ENCODE measurements at places on chromosomes 4 and X.

DNA sequence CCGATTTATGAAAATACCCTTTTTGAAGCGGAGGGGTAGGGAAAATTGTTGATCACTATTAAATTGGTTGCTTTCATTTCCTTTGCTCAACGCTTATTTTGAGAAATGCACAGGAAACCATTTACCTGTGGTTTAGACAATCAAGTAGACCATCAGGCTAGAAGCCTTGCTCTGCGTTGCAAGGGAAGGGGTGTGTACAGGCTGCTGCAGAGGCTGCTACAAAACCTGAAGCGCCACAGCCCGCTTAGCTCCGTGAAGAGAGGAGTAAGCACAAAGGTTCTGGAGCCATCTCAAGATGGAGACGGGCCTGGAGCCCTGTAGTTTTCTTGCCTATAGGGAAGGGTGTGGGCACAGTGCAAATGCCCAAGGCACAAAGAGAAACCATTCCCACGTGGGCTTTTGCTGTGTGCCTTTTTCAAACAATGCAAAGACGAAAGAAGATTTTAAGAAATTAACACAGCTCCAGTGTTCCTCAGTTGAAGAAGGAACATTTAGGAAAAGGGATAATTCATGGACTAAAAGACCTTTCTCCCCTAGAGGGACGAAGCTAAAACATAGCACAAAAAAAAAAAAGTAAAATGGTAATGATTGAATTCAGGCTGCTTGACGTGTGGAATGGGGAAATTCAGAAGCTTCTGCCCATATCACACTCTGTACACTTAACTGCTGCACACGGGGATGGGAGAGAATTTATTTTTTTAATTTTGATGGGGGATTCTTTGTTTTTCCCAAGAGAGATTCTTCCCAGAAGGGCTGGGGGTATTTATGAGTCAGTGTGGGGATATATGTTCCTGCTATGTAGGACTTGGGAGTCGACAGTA, 3.5 kb downstream of the TMSB4X start:
- no peak for DNase-seq

DNA sequence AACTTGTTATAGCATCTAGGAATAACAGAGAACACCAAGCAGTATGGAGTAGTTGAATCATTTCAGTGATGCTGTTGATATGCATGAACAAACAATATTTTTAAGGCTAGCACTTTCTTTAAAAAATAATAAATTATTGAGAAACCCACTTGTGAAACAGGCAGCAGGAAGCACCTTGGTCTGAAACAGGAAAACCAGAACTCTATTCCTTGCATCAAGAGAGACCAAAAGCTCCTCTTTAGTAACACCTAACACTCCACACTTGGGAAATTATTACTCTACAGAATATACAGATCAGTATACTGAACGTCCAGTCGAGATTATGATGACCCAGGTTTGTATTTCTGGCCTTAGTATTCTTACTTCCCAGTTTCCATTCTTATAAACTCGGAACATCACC, 129.0 kb downstream of the ARAP2 start:
- DNase-seq, result no peak

DNA sequence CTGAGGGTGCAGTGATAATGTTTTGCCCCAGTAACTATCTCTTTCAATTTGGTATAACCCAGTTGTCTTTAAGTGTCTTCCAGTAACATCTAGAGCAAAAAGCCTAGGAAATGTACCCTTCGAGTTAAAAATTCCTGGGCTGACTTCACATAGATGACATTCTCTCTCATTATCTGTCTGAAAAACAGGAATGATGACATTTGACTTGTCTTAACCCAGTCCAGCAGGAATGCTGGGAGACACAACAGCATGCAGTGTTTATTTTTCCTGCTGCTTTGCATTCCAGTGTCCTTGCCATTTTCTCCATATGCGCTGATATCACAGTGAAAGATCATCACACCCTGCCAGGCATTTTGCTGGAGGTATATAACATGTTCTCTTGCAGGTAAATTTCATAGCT, 130.0 kb downstream of the SOWAHB start:
- no peak for DNase-seq

DNA sequence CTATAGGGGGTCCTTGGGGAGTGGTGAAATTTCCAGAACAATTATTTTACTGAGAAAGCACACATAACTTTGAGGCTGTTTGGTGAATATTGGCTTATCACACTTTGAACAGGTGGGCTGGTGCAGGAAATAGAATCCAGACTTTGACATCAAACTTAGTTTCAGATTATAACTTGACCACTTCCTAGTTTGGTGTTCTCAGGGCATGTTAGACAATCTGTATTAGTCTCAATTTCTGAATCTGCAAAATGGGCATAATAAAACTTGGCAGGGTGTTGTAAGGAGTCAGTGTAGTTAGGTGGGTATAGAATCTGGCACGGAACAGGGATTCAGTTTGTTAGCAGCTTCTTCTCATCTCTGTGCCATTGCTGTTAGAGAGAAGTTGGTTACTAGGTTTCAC, 43.3 kb upstream of the MBNL3 start:
- DNase-seq, result no peak

GRCh38 chrX:46446727-46447378, 98.4 kb downstream of the ZNF674 start:
- DNase-seq, result peak; percentile 75

DNA sequence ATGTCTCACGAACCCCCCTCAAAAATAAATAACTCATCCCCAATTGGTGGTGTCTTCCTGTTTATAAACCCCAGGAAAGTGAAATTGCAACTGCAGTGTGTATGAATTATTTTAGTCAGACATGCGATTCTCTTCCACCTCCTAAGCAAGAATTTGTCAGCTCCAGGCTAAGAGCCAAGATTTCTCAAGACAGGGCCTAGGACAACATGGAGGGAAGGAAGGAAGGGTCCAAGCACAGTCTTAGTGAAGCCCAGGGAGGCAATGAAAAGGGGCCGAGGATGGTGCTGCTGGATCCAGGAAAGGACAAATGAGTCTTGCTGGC, 20.0 kb downstream of the SH3KBP1 start:
- no peak for DNase-seq

DNA sequence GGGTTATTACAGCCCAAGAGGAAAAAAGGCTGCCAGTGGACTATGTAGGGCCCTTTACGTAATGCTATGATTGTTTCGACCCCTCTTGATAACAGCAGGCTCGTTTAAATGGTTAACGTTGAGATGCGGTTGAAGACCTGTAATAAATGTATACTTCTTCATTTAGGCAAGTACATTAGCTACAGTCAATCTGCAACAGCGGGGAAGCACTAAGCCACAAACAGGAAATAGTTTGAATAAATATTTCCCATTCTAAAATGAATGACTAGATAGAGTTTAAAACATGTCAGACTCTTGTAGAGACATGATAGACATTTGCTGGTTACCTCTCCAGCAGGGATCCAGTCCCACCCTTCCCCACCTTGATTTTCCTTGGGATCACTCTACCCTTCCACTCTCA, 38.1 kb upstream of the STIM2 start:
- no peak for DNase-seq

GRCh38 chr4:48343035-48343434, 1.7 kb downstream of the SLAIN2 start:
- DNase-seq, result no peak

GRCh38 chr4:95256108-95256835, 292.5 kb downstream of the UNC5C start:
- no peak for DNase-seq

DNA sequence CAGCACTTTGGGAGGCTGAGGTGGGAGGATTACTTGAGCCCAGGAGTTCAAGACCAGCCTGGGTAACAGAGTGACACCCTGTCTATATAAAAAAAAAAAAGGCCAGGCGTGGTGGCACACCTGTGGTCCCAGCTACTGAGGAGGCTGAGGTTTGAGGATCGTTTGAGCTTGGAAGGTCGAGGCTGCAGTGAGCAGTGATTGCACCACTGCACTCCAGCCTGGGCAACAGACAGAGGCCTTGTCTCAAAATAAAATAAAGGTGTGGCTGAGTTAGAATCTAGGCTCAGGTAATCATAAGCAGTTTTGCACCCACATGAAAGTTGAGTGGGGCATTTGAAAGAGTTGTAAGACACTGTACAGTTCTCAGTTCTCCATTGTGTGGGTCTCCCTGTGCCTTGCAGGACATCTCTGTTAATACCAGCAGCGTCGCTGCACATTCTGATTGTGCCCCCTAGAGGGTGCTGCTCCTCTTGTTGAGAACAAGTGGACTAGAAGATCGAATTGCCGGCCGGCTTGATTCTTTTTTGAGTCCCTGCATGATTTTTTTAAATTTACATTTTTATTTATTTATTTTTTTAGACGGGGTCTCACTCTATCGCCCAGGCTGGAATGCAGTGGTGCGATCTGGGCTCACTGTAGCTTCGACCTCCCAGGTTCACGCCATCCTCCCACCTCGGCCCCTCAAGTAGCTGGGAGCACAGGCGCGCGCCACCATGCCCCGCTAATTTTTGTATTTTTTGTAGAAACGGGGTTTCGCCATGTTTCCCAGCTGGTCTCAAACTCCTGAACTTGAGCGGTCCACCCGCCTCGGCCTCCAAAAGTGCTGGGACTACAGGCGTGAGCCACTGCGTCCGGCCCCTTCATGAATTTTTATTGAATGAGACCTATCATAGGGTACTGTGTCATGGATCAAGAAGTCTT, 73.6 kb upstream of the RBMX start:
- no peak for DNase-seq

Data from activated CD8-positive, alpha-beta memory T cell treated with anti-CD3 and anti-CD28 coated beads for 48 hours (primary cell).